ENCODE measurements at places on chromosomes 11 and 22.
A peak's percentile ranks its signal among the peaks of the same experiment; 100 is the strongest.

DNA sequence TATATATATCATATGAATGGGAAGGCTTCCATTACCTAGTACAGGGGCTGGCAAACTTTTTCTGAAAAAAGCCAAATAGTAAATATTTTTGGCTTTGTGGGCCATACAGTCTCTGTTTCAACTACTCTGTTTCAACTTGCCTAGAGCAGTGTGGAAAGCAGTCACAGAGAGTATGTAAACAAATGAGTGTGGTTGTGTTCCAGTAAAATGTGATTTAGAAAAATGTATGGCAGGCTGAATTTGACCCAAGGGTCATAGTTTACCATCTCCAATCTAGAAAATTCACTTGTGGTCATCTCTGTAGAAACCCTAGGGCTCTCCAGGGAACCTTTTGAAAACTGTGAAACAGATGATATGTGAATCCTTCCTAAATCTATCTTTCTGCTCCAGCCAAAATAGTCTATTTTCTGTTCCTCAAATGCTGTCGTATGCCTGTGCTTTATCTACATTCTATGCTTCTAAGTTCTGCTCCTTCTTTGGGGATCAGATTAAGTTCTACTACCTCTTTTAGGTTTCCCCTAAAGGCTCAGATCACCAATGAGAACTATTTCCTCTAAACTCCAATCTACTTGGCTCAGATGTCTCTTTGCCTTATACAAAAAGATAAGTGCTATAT is 356.2 kb downstream of the METTL15 start:
- no peak for DNase-seq

GRCh38 chr11:40032331-40032730 is 1427.1 kb downstream of the LRRC4C start:
- no peak for DNase-seq

GRCh38 chr11:87490671-87491070 is 452.9 kb downstream of the TMEM135 start:
- DNase-seq, result no peak

DNA sequence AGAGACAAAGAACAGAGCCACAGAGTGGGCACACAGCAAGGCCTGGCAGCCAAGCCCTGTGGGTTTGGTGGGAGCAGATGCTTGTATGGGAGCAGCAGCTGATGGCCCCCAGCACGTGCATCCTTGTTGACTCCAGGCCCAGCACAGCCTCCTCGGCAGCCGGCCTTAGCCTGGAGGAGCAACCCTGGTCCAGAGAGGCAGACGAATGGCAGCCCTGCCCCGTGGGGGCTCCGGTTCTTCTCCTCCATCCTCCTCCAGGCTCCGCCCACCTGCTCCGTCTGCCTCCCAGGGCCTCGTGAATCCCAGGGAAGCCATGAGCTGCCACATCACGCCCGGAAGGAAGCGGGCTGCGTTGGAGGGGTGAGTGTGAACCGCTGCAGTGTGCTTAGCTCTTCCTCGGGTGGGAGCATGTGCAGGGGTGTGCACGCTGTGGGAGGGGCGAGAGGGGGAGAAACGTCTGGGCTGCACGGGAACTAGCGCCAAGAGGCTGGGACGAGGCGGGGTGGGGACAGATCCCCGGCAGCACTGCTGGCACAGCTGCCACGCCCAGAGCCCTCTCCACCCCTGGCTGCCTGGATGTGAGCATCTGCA is 36.3 kb upstream of the JAM3 start:
- no peak for DNase-seq

DNA sequence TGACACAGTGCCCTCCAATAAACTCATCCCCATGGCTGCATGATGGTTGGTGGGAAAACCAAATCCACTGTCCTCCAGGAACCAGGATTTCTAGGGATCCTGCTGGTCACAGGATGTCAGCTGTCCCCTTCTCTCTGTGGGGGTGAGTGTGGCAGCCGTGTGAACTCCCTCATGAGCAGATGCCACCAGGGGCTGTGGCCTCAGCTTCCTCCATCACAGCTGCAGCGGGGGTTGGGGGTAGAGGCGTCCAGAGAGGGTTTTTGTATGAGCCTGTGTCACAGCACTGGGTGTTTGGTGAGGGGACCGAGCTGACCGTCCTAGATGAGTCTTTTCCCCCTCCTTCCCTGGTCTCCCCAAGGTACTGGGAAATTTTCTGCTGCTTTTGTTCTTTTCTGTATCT is 26.4 kb downstream of the IGLL5 start:
- DNase-seq, result no peak

DNA sequence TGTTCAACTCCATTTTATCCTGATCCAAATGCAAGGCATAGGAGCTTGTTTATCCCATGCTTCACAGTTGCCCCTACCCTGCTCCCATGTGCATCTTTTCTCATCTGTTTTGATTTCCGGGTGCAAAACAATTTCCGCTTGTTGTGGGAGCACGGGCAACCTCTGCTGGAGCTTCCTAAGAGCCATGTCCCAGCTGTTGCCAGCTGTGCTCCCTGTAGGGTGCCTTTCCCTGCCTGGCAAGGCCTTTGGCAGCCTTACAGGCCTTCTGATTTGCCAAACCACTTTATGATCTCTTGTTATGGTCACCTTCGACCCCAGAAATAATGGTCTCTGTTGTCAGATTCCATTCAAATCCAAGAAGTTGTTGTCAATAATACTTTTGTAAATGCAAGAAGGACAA is 1038.5 kb downstream of the OPCML start:
- DNase-seq, result no peak

DNA sequence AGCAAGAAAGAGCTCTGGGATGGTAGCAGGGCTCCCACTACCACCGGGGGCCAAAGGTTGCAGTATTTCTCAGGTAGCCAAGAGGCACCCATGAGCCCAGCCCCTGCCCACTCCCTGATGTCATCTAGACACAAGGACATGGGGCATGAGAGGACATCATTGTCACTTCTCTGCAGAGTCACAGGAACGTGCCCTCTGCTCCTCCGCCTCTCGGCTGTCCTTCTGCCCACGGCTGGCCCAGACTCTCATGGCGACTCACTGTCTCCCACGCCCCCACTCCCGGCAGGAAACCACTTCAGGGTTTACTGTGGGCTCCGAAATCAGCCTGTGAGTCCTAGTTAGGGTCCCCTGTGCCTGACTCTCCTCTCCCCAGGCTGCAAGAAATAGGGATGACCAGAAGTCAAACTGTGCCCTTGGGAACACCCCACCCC is 1.8 kb upstream of the GAL start:
- no peak for DNase-seq

- no peak for DNase-seq
These were observed 34.1 kb downstream of the CD44 start for GRCh38 chr11:35173011-35173511.

GRCh38 chr11:34624069-34624468 is 3.2 kb downstream of the EHF start:
- DNase-seq, result peak; percentile 28

DNA sequence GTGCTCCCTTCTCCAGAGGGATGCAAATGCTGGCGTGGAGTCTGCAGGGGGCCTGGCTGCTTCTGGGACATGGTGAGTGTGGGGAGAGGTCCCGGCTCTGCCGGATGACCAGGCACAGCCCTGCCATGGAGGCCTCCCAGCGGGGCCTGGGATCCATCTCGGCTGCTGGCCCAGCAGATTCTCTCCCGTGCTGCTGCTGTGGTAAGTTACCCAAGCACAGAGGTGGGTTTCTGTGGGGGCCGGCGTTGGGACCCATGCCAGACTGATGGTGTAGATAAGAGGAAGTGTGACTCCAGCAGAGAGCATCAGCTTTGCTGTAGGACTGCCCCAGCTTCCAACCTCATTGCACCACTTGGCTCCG is 147.5 kb upstream of the B3GAT1 start:
- no peak for DNase-seq

- DNase-seq, result no peak
These were observed 19.8 kb downstream of the PRMT3 start for GRCh38 chr11:20407344-20407743.
